HT-29 (cell line): ENCODE measurements at places on chromosomes 12 and 14.

DNA sequence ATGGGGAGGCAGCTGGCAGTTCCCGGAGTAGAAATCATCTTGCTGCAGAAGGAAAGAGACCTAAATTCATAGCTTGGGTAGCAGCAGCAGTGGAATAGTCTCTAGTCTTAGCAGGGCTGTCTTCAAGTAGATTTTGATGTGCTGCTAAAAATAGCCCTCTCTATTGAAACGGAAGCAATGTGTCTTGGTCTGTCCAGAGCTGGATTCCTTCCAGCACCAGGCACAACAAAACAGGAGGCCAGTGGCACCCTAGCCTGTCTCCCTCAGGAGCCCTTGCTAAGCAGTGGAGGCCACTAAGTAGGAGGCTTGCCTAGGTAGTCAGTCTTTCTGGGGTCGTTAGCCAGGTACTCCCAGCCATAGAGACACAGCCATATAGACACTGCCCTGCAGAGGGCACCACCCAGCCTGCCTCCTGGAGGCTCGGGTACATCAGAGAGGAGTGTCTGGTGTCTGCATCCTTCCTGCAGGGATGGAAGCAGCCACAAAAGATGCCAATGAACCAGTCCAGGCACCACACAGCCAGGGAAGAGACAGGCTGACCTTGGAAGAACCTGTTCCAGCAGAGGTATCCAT, 97.5 kb downstream of the CRACR2A start:
- peak; percentile 40 for DNase-seq

DNA sequence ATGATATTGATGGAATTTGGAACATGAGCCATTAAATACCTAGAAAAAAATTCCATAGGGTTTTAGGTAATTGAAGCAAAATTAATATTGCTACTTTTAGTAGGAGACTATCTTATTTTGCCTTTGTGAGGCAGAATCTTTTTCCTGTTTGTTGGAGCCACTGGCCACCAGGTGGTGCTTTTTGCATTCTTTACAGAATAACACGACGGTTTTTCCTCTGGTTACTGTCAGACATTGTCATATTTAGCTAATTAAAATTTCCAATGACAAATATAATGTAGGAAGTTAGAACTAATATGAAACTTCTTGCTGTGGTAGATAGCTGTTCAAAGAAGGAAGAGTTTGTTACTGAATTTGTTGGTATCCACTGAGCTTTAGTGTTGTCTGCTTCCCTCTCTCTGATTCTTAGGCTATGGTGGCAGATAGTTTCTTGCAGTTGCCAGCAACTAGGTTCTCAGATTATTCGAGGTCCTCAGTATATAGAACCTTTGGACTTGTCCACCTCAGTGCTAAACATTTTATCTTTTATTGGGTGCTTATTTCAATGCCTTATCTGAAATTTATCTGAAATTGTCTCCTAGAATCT, 25.7 kb downstream of the RAB21 start:
- peak; percentile 68 for DNase-seq

DNA sequence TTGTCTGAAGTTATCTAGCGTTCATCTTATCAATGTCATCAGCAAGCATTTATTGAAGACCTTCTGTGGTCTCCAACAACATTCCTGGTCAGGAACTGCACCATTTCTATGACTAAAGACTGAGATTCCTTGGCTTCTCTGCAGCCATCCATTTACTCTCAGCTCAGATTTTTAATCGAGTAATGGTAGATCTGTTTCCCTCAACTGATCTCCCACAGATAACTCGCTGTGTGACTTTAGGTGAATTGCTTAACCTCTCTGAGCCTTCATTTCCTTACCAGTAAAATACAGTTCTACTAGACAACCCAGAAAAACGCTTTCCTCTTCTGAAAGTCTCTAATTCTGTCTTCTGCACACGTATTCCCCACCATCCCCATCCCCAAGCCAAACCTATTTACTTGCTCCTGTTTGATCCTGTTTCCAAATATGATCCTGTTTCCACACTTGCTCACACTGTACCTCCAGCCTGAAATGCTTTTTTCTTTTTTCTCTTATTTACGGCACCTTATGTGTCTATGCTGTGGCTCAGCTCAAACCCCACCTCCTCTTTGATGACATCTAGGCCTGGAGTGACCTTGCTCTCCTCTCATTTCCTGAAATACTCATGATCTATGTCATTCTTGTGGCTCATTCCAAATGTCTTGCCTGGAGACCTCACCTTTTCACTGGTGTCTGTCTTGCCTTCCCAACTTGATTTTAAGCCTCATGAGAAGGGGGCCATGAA, 21.8 kb downstream of the PLXNC1 start:
- DNase-seq, result no peak

- DNase-seq, result no peak
Measured at GRCh38 chr14:46818147-46818546, 166.6 kb upstream of the RPL10L start.

- DNase-seq, result no peak
Measured at GRCh38 chr14:32623300-32624093, 294.4 kb downstream of the AKAP6 start.

- DNase-seq, result no peak
Measured at GRCh38 chr12:32214723-32215122, 108.1 kb downstream of the BICD1 start.

DNA sequence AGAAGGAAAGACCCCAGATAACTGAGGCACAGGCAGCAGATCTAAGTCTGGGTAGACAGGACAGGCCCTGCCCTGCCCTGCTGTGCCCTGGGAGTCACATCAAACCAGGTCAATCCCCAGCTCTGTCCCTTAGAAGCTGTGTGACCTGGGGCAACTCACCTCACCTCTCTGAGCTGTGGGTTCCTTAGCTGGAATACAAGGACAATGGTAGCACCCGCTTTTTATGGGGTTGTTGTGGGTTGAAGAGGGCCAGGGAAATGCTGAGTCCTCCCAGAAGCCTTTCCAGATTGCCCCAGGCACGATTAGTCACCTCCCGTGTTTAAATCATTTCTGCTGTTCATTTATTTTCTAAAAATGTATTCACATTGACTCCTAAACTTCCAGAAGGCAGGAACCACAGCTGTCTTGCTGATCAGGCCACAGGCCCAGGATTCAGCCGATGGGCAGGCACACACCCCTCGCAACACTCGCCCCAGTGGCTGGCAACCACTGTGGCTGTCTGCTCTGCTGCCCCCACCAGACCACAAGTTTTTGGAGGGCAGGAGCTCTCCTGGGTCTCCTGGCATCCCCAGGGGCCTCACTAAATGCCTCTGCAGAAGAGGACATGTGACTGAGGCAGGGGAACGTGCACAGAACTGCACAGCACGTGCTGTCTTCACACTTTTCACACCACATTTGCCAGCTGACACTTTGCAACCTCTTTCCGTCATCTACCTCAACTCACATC, 3.0 kb downstream of the SELPLG start:
- DNase-seq, result no peak

DNA sequence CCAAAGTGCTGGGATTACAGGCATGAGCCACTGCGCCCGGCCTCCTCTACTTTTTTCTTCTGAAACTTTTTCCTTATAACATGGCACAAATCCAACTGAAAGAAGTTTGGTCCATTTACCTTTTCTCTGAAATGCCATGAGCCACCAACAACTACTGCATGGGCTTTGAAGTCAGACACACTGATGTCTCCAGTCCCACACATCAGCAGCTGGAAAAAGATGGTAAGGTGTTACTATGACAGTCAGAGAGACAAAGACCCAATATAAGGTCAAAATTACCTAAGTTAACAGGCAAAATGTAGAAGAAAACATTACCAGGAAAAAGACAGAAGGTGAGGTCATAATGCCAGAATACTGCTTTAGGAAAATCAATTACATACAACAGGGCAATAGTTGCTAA, 48.2 kb downstream of the AREL1 start:
- DNase-seq, result no peak

DNA sequence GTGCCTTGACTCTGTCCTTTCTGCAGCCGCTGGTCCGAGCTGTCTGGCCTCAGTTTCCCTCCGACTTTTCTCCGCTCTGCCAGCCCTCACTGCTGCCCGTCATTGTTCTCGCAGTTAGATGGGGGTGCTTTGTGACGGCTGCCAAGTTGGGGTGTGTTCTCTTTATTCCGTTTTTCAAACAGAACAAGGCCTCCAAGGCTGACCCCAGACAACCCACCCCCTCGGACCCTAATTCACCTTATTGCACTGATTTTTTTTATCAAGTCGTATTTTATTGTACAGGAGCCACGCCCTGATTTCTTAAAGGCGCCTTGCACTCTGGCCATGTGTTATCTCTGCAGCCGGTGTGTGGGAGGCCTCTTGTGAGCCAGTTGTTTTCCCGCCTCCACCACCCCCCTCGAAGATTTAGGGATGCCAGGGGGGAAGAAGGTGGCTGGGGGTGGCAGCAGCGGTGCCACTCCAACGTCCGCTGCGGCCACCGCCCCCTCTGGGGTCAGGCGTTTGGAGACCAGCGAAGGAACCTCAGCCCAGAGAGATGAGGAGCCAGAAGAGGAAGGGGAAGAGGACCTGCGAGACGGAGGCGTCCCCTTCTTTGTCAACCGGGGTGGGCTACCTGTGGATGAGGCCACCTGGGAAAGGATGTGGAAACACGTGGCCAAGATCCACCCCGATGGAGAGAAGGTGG, 1.3 kb downstream of the VASH1 start:
- no peak for DNase-seq

DNA sequence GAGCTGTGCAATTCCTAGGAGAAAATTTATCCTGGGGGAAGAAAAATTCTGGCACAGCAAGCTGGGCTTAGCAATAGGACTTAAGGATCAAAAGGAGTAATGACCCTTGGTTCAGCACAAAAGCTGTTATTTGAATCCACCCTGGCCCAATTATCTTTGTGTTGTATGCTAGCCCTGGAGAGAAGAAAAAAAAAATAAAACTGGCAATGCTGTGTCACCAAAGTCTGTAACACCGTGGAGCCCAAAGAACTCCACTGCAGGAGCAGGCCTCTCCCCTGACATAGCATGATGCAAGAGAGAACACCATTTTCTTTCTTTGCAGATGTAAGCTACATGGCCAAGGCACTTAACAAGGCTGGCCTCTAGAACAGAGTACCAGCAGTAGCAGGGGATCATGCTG, 63.0 kb upstream of the ARHGAP5 start:
- no peak for DNase-seq

DNA sequence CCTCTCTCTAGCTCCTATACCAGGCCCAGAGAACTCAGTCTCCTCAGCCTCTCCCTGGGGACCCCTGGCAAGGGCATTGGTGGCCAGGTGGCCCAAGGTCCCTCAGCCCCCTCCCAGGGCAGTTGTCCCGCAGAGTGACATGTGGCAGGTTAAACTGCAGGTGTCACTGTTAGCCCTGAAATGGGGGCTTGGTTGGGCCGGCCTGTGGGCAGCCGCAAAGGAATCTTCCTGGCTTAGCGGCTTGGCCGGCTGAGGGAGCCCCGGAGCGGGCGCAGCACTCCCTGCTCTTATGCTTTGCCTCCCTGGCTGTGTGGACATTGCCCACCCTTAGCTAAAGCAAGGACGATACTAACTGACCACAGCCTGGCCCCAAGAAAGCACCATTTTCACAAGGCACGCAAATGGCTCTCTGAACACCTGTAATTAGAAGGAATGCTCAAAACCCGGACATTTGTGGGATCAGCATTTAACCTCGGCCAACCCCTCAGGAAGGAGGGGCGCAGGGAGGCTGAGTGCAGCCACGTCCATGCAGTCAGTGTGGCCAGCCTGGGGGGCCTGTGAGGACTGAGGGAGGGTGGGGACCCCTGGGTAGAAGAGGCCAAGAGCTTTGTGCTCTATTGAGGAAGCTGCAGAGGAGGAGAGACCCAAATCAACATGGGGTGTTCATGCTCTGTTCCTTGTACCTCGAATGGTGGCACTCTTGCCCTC, 82.2 kb downstream of the PAPOLA start:
- peak; percentile 59 for DNase-seq

DNA sequence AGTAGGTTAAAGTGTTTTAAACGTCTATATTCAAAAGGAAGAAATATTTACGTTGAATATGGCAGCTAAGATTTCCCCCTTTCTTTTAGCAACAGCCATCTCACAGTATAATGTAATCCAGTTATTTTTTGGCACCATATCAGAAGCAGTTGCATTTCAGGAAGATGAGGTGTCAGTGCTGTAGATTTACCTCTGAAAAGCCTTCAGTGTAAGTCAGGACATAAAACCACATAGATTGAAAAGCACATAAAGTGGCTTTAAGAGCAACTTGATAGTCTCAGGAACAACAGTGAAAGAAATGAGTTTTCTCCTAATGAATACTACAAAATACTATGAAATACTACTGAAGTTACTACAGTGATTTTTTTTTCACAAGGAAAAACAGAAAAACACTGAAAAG, 6.9 kb downstream of the MLH3 start:
- no peak for DNase-seq

DNA sequence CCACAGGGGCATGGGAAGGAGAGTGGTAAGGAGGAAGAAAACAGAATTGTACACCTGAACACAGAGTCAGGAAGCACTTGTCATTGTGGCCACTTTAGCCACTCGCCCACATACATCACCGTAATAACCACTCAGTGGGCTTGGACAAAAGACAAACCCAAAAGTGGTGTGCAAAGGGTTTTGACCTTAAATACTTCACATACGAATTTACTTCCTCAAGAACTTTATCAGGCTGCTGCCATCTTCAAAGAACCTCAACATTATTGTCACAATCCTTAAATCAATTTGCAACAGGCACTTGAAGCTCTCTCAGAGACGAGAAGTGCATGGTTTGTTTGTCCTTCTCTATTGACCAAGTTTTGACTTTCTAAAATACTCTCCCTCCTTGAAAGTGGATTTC, 187.3 kb upstream of the EGLN3 start:
- no peak for DNase-seq

DNA sequence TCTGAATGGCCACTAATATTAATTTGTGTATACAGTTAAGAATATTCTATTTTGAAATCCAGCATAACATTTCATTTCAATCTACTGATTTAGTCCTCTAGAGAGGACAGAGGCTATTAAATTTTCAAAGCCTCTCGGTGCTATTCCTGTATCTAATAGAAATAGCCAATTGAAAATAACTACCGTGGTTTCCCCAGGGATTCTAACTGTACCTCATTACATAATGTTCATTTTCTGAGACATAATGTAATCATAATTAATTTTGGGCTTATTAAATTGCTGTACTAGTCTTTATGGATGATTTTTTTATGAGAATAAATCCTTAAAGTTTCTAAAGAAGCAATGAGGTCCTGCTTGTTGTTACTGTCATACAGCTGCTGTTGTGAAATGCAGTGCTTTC, 38.6 kb upstream of the ACSS3 start:
- no peak for DNase-seq

DNA sequence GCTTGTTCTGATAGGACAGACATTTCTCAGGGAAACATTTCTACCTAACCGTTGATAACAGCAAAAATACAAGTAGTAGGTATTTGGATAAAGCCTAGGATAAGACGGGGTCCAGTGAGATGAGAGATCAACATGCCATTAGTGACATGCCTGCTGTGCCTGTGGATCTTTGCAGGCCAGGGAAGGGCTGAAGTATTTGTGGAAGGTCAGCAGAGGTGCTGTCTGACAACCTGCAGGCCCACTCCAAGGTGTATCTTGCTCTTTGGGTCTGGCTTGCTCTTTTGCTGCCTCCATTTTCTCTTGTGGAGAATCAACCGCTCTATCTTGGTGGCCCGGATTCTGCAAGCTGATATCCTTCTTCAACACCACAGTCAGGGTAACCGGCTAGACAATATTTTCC, 46.7 kb downstream of the MSRB3 start:
- DNase-seq, result no peak

GRCh38 chr12:50639721-50640120, 124.2 kb upstream of the ATF1 start:
- no peak for DNase-seq
